ENCODE measurements at places on chromosomes 16 and 17.

- no peak for DNase-seq
Observed at GRCh38 chr16:57999366-57999970, 1.0 kb downstream of the ZNF319 start.

- no peak for DNase-seq
Observed at GRCh38 chr17:9576521-9577372, at the start of gene CFAP52. CFAP52 (plus strand) TSS chr17:9576642; CDS start chr17:9576696, 54 bp downstream.

GRCh38 chr16:14284930-14285512, 213.9 kb downstream of the MRTFB start:
- peak; percentile 23 for DNase-seq

- no peak for DNase-seq
Observed at GRCh38 chr16:52440248-52440647, 106.7 kb downstream of the TOX3 start.

DNA sequence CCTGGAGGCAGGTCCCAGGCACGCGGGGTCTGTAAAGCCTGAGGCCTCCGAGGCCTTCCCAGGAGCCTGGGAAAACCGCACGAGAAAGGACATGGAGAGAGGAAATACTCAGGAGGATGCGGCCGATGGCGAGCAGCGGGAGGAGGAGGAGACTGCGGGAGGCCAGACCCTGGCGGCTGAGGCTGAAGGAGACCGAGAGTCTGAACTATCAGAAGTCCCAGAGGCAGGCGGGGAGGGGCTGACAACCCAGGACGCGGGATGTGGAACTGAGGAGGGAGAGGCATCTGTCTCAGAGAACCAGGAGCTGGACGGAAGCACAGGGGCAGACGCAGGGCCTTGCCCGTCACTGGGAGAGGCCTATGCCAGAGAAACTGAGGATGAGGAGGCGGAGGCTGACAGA, 2.4 kb downstream of the APOBR start:
- no peak for DNase-seq
